ENCODE measurements at places on chromosomes 1 and 21.

DNA sequence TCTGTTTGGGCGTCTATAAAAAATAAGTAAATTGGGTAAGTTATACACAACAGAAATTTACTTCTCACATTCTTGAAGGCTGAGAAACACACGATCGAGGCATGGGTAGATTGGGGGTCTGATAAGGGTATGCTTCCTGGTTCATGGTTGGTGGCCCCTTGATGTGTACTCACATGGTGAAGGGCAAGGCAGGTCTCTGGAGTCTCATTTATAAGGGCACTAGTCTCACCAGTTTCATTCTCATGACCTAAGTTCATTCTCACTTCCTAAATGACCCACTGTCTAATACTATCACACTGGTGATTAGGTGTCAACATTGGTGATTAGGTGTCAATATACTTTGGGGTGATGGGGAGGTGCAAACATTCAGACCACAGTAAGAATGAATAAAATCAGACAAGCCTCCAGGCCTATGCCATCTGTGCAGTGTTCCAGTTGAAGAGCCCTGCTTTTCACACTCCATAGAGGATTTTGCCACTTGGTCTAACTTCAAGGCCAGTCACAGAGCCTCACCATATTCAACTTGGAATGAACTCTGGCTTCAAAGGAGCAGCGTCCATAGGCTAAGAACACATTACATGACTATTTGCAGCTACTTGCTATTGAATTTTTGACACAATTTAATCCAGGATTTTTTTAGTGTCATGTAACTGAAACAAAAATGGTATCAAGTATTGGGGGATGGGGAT lies 2.5 kb upstream of the GBP4 start:
- no peak for DNase-seq

DNA sequence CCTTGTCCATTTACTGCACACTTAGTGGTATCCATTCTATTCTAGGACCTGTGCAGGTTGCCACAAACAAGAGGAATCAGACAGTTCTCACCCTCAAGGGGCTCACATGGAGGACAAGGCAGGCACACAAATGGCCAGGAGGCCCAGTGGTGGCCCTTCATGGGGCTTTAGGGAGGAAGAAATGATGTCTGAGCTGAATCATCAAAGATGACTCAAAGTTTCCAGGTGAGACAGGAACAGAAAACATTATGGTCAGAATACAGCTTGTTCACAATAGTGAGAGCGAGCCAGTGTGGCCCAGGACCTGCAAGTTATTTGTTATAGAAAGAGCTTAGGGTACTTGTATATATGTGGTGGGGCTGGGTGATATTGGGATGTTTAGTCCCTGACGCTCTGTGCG lies 26.4 kb downstream of the SHISAL2A start:
- DNase-seq: no peak

GRCh38 chr1:17156108-17156507 lies 36.9 kb upstream of the PADI2 start:
- DNase-seq: no peak

- no peak for DNase-seq
These were observed 44.9 kb downstream of the ROR1 start for GRCh38 chr1:63818567-63819325.

DNA sequence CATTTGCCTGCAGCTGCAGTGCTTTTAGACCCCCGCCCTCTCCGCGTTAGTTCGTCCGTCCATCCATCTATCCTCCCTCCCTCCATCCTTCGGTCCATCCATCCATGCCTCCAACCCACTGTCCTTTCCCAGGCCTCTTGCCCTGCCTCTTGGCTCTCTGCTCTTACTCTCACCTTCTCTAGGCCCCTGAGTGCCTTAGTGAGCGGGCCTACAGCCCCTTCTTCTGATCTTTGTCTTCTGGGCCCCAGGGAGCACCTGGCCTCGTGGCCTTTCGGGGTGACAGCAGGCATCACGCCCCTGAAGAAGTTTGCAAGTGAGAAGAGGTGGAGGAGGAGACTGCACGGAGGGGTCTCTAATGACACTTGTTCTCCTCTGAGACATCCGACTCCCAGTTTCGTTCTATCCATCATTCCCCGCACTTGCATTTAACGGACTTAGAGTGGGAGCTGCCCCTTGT lies 842 bp downstream of the ATXN7L2 start:
- no peak for DNase-seq

GRCh38 chr1:14997646-14998276 lies 155.8 kb upstream of the TMEM51 start:
- DNase-seq: no peak

DNA sequence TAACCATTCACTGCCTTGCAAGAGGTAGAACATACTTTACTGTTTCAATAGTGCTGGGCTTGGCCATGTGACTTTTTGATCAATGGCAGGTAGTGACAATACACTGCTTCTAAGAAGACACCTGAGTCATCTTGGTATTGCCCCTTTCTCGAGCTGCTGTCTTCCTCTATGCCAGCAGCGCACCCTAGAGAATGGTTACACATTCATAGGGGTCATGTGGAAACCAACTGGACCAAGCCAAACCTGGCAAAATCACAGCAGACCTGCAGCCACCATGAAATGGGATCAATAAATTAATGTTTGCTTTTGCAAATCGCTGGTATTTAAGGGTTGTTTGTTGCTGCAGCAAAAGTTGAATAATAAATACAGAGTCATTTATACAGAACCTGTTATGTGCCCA lies 122.3 kb downstream of the GRIK1 start:
- DNase-seq: no peak

DNA sequence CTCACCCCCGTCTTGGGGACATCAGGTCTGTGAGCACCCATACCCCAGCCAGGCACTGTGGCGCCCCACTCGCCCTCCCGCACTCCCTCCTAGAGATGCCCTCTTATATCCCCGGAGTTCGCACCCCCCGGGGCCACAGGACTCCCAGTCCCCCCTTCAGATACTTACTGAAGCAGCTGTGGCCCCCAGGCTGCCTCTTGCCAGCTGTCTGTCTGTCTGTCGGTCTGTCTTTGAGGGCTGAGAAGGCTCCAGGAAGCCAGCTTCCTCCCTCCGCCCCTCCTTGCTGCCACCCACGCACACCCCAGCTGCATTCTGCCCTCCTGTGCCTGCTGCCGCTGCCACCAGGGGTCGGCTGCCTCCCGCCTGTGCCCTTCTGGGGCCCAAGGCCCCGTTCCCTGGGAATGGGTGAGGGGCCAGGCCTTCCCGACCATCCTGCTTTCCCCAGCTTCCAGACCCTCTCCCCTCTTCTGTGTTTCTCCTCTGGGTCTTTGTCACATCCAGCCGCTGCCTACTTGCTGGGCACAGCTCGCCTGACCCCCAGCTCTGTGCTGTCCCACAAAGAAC lies at the start of gene PTPN7:
TSS of gene PTPN7 (minus strand) at position 226 of the 564 bp plus-strand sequence. CDS start 1,200 bp downstream, outside the sequence.
- peak; percentile 53 for DNase-seq

DNA sequence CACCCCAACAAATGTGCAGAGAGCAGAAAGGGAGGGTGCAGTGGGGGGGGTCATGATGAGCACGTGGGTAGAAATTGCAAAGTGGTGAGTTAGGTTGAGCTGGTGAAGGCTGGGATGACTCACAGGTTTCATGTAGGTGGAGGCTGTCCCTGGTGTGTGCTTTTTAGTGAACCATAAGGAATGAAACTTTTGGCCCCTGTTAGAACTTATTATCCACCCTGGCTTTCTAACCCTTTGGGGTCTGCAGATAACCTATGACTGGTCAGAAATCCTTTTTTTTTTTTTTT lies 46.9 kb downstream of the DOP1B start:
- no peak for DNase-seq

DNA sequence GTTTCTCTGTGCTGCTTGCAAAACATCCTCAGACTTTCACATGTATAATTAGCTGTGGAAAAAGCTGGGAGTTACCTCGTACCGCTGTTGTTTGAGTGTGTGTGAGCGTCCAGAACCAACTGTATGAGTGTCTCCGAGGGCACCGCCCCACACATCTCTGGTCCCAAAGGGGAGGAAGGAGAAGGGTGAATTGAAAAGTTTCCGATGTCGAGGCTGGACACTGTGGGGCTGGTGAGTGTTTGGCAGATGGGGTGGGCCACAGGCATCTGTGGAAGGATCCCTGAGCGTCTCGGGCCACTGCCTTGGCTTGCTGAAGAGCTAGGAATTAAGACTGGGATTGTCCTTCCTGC lies 1.2 kb downstream of the ATP2B4 start:
- DNase-seq: no peak

- no peak for DNase-seq
These were observed 5.7 kb upstream of the COL6A2 start for GRCh38 chr21:46092026-46092764.

DNA sequence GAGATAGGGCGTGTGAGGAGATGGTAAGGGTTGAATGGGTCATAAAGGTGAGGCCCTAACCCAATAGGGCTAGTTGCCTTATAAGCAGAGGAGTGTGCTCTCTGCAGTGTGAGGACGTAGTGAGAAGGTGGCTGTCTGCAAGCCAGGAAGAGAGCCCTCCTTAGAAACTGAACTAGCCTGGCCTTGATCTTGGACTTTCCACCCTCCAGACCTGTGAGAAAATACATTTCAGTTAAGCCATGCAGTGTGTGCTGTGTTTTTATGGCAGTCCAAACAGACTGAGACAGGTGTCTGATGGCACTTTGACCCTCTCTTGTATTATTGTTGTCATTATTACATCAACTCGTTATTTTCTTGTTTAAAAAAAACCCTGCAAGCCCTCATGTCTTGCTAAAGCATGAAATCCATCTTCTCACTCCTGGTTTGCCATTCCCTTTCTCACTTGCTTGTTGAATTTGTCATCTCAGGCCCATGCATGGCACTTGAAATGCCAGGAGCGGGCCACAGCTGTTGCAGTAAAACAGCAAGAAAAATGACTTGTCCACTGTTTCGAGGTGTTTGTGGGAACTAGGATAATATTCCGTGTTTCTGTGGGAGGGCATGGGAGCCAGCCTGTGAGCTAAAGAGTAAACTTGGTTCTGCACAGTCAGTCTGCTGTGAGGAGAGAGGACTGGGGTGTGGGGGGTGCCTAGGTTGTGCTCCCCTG lies 78.6 kb downstream of the STUM start:
- no peak for DNase-seq

- DNase-seq: no peak
These were observed 128.3 kb downstream of the ELAVL4 start for GRCh38 chr1:50237056-50237455.

DNA sequence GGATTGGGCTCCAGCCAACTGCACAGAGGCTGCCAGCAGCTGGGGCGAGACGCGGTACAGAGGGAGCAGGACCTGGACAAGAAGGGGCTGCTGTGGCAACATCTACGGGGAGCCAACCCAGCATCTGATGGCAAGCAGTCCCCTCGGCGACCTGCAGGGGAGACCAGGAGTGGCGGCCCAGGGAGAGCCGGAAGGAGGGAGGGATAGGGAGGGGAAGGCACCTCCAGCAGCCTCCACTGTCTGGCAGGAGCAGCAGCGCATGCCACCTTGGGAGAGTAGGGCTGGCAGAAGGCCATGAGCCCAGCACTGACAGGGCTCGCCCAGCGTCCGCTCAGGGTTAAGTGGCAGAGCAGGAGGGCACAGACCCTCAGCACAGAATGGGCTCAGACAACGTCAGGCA lies 17.3 kb downstream of the CHD5 start:
- DNase-seq: no peak

DNA sequence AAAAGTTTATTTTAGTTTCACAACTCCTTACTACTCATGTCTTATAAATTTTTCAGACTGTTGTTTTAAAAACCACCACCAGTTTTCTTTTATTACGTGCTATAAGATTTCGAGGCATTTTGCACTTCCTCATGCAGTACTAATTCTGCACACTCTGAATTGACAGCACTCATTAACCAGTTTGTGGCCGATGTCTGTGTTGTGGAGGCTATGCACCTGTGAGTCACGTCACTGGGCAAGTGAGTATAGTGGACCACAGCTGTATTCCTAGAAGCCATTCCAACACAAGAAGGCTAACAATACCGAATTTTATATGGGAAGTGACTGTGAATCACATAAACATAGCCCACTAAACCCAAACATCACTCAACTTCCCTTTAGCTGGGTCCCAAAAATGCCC lies 21.0 kb upstream of the SPATA6 start:
- no peak for DNase-seq

- DNase-seq: no peak
These were observed 2.8 kb upstream of the USP1 start for GRCh38 chr1:62433861-62434617.

DNA sequence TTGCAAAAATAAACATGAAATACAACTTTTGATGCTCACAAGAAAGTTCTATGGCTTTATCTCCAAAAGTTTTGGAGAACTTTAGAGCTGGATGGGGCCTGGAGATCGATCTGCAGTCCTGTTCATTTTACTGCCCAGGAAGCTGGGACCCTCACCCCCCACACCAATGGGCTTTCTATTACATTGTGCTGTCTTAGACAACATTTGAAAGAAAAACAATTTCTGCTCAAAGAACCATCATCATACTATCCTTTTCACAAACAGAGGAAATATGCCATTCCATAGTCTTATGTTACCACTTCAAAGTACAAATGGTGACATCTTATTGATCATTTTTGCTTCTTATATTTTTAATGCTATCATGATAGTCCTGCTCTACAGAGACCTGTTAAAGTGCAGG lies 2.0 kb upstream of the HNRNPU start:
- DNase-seq: no peak

GRCh38 chr1:12453400-12454343 lies 164.3 kb downstream of the DHRS3 start:
- no peak for DNase-seq

- DNase-seq: no peak
These were observed 24.9 kb upstream of the KCNC4 start for GRCh38 chr1:110185181-110185580.

GRCh38 chr1:51535006-51535592 lies 16.0 kb upstream of the EPS15 start:
- peak; percentile 7 for DNase-seq

DNA sequence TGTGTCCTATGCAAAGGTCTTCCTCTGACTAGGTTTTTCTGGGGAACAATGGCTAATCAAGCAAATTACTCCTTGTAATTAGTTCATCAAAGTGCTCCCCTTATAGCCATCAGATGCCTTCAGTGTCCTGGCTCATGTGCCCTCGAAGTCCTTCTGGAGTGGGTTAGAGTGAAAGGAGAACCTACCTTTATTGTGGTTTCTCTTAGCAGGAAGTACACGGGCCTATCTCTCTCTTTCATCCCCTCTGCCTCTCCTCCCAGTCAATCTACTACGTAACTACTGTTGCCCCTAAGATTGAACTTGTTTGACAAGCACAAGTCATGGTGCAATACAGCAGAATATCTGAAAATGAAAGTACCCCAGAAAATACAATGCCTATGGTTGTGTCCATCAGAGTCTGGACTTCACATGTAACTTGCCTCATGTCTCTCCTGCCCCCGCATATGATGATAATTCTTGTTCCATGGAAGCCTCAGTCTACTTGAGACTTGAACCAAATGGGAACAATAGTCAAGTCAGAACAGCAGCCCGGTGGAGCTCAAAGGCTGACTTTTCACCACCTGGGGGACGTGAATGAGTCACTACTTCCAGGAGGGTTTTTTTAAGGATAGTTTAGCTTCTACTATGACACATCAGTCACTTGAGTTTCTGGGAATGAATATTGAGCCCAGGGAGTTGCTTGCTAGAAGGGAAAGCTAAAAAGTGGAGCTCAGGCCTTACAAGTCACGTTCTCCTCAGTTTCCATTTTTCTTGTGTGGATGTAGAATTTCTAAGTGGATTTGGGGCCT lies 243.6 kb downstream of the TNR start:
- DNase-seq: no peak
